ENCODE measurements at places on chromosomes 16 and 17.

GRCh38 chr16:49619811-49620157, 236.1 kb downstream of the ZNF423 start:
- no peak overlapping the region for H3K4me3 ChIP-seq
- peaks cover 8% of the 10 kb centered on the region for H3K36me3 ChIP-seq
- no peaks in the 10 kb centered on the region for H3K4me1 ChIP-seq
- H3K27me3 ChIP-seq, result peaks cover 9% of the 10 kb centered on the region

DNA sequence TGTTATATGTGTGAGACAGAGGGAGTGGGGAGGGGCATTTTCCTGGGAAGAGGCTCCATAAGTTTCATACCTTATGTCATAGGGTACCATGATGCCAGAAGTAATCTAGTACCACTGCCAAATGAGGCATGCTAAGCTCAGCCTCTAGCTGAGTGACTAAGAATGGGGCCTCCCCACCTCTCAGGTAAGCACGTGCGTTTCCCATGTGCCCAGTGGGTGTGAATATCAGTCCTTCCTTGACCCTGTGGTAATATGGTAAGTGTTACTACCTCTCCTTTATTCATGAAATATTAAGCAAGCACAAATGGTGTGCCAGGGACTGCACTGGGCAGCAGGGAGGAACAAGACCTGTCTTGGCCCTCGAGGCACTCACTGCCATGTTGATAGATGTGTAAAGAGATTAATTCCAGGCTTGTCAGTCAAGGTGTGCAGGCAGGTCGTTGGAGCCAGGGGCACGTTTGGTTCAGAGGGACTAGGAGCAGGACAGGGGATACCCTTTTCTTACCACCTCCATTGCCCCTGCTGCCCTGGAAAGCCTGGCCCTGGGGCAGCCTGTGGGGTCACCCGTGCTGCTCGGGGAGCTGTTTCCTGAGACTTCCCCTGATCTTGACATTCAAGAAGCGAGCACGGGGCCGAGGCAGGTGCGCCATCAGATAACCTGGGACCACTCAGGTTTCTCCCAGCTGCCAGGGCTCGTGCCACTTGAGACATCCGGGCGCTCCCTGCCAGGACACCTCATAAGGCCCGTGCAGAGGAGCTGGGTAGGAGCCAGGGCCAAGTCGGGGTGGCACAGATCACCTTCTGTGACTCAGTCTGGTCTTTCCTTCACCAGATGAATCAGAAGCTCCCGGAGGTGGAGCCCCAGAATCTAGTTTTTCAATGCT, 8.8 kb downstream of the RSAD1 start:
- no peak overlapping the region for H3K4me3 ChIP-seq
- no peaks in the 10 kb centered on the region for H3K4me1 ChIP-seq
- no peak overlapping the region for H3K27ac ChIP-seq
- DNase-seq, result no peak

- DNase-seq, result peak; percentile 53
- H3K27me3 ChIP-seq, result peaks cover 2% of the 10 kb centered on the region
- H3K27ac ChIP-seq, result peak within 1 kb of the TSS; percentile 19
- no peaks in the 10 kb centered on the region for H3K4me1 ChIP-seq
- H3K36me3 ChIP-seq, result no peaks in the 10 kb centered on the region
Observed at GRCh38 chr17:32927724-32928585, at the start of gene TMEM98. TSS of gene TMEM98 (plus strand) at chr17:32928153. CDS start at chr17:32931529, 3,376 bp downstream.

- H3K36me3 ChIP-seq, result no peaks in the 10 kb centered on the region
- H3K4me1 ChIP-seq, result peaks cover 6% of the 10 kb centered on the region
- H3K27me3 ChIP-seq, result no peaks in the 10 kb centered on the region
- no peak for DNase-seq
Observed at GRCh38 chr16:63978240-63978639, 1143.6 kb downstream of the CDH11 start.

DNA sequence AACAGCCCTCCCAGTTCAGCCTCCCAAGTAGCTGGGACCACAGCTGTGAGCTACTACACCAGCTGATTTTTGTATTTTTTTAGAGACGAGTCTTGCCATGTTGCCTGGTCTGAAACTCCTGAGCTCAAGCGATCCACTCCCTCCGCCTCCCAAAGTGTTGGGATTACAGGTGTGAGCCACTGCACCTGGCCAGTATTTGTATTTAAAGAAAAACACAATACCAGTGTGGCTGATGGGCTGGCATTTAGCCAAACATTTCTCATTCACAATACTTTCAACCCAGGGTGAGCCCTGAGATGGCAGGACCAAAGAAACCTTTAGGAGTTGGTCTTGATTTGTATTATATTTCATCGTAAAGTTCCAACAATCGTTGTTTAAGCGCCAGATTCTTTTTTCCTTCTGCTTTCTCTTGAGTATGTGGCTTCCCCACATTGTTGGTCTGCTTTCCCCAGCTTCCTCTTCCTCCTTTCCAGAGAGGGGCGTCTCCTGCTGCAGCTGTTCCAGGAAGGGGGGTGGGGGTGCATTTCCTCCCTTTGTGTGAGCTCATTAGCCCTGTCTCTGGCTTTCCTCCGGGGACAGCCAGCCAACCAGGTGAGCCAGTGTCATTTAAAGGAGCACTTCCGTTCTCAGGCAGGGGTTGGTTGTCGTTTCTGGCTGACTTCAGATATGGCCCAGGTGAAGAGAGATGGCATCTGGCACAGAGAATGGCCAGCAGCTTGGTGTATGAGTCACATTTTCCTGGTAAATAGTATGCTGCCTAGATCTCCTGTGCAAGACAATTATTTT, 79.9 kb downstream of the GPRC5B start:
- peak overlapping the region; percentile 66 for H3K4me3 ChIP-seq
- peaks cover 3% of the 10 kb centered on the region for H3K27me3 ChIP-seq
- peak; percentile 81 for DNase-seq
- H3K4me1 ChIP-seq, result peaks cover 28% of the 10 kb centered on the region

DNA sequence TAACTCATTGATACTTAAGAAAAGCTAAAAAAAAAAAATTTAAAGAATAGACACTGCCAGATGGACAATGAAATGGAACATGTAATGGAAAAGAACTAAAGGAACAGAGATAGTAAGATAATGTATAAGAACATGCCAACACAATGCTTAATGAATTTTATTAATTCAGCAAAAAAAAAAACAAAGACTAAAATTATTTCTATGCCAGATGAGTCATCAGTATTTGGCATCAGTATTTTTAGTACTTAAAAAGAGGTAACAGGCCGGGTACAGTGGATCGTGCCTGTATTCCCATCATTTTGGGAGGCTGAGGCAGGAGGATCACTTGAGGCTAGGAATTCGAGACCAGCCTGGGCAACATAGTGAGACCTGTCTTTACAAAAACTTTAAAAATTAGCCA, 168.5 kb downstream of the CYB561 start:
- H3K4me3 ChIP-seq, result no peak overlapping the region
- H3K27ac ChIP-seq, result no peak overlapping the region
- DNase-seq, result no peak
- H3K27me3 ChIP-seq, result no peaks in the 10 kb centered on the region

DNA sequence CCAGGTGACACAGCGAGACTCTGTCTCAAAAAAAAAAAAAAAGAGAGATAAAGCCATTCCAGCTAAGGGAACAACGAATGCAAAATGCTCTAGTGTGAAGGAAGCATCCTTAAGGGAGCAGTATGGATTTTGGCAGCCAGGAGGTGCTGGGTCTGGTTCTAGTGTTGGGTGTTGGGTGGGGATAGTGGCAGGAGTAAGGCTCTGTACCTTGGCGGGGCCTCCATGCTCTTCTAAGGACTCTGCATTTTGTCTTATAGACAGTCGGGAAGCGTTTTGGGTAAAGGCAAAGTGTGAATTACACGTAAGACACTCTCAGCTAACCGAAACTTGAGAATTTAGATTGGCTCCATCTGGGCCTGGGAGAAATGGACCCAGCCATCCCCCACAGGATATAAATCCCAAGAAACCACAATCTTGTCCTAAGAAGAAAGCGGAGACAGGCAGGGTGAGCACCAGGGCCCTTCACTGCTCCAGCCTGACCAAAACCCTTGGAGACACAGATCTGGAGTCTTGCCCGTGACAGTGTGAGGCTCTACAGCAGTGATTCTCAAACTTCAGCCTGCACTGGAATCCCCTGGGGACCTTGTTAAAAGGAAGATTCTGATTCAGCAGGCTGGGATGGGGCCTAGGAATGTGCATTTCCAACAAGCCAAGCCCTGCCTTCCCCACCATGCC, 33.1 kb upstream of the PHB1 start:
- no peak overlapping the region for H3K27ac ChIP-seq
- H3K4me3 ChIP-seq, result no peak overlapping the region
- H3K36me3 ChIP-seq, result no peaks in the 10 kb centered on the region
- peaks cover 4% of the 10 kb centered on the region for H3K27me3 ChIP-seq

- H3K4me3 ChIP-seq, result no peak overlapping the region
- H3K4me1 ChIP-seq, result no peaks in the 10 kb centered on the region
Observed at GRCh38 chr16:13607289-13607688, 312.7 kb upstream of the ERCC4 start.

GRCh38 chr16:54031107-54031760, 255.4 kb downstream of the IRX3 start:
- H3K4me1 ChIP-seq, result no peaks in the 10 kb centered on the region
- H3K4me3 ChIP-seq, result no peak overlapping the region
- peaks cover 4% of the 10 kb centered on the region for H3K36me3 ChIP-seq
- no peak for DNase-seq

DNA sequence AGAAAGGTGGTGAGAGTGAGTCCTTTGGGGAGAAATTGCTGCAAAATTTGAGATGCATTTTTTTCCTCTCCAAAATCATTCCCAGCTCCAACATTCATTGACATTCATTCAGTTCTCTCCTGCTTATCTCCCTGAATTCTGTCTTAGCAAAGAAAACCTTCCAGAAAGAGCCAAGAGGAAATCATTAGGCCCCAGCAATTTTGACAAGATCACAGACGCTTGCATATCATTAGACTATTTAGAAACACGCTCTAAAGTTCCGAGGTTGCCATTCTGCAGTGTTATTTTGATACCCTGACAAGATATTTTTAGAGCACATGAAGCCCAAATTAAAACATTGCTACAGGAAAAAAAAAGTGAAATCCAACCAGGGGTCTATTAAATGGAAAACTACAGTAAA, 9.6 kb upstream of the CHCT1 start:
- DNase-seq, result no peak
- no peaks in the 10 kb centered on the region for H3K4me1 ChIP-seq
- no peak overlapping the region for H3K4me3 ChIP-seq
- no peaks in the 10 kb centered on the region for H3K36me3 ChIP-seq
- H3K27ac ChIP-seq, result no peak overlapping the region
- no peaks in the 10 kb centered on the region for H3K27me3 ChIP-seq

DNA sequence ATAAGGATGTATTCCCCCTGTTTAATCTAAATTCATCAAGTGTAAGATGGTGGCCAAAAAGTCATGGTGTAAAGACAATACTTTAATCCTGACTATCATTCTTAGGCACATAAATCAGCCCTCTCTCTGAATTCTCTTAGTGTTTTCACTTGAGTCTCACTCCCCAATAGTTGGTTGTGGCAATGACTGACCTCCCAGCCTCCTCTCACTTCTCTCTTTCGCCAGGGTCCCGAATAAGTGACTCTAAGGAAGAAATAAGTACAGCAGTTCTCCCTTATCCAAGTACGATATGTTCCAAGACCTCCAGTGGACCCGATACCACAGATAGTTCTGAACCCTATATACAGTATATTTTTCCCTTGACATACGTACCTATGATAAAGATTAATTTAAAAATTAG, 335.3 kb downstream of the MAF start:
- no peaks in the 10 kb centered on the region for H3K27me3 ChIP-seq
- H3K4me3 ChIP-seq, result no peak overlapping the region
- no peaks in the 10 kb centered on the region for H3K36me3 ChIP-seq
- H3K27ac ChIP-seq, result no peak overlapping the region

- peaks cover 20% of the 10 kb centered on the region for H3K36me3 ChIP-seq
- peaks cover 26% of the 10 kb centered on the region for H3K4me1 ChIP-seq
- no peak overlapping the region for H3K27ac ChIP-seq
- H3K4me3 ChIP-seq, result peak overlapping the region; percentile 25
- DNase-seq, result no peak
Observed at GRCh38 chr16:70746040-70746707, 54.8 kb downstream of the VAC14 start.

Data from endothelial cell (in vitro differentiated cells).